ENCODE measurements at places on chromosomes 5 and 9.

DNA sequence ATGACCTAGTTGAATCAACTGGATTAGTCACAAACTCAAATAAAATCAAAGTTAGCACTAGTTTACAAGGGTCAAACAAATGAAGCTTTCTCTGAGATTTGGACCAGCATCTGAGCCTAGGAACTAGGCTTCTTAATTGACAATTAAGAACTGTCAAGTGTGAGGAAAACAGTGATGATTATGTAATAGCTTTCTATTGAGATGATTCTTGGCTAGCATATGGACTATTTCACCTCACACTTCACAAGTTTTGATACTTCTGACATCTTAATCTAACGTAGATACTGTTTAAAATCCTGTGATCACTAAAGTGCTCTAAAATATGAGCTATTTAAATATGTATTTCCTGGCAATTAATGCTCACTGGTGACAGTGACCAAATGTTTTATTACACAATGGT lies 542.9 kb downstream of the EFNA5 start:
- DNase-seq = no peak

GRCh38 chr5:1205255-1206180 lies 4.1 kb downstream of the SLC6A19 start:
- no peak for DNase-seq

GRCh38 chr5:83513491-83513890 lies 41.9 kb downstream of the VCAN start:
- no peak for DNase-seq

- no peak for DNase-seq
Measured at GRCh38 chr5:37506241-37506640, 127.1 kb downstream of the WDR70 start.

GRCh38 chr9:113621309-113621791 lies 157.8 kb downstream of the RGS3 start:
- DNase-seq = no peak

GRCh38 chr9:127170652-127171051 lies 48.2 kb upstream of the ANGPTL2 start:
- DNase-seq = peak; percentile 47

GRCh38 chr9:133759146-133759900 lies 21.2 kb upstream of the SARDH start:
- no peak for DNase-seq

- DNase-seq = no peak
Measured at GRCh38 chr5:148697180-148697808, 43.0 kb upstream of the HTR4 start.

DNA sequence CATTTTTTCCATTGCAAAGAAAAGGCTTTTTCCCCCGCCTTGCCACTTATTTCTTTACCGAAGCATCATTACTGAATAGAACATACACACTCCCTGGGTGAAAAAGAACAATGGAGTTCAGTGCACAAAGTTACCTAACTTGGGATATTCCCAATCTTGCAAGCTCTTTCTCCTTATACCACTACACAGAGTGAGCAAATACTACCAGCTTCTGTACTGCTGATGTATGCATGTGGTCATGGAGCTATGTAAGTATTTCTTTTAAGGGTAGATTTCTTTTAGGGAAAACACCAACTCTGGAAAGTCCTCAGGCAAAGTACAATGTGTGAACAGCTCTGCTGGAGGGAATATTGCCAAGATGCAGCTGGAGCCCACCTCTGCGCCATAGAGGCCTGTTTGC lies 81.1 kb downstream of the AOPEP start:
- DNase-seq = no peak

DNA sequence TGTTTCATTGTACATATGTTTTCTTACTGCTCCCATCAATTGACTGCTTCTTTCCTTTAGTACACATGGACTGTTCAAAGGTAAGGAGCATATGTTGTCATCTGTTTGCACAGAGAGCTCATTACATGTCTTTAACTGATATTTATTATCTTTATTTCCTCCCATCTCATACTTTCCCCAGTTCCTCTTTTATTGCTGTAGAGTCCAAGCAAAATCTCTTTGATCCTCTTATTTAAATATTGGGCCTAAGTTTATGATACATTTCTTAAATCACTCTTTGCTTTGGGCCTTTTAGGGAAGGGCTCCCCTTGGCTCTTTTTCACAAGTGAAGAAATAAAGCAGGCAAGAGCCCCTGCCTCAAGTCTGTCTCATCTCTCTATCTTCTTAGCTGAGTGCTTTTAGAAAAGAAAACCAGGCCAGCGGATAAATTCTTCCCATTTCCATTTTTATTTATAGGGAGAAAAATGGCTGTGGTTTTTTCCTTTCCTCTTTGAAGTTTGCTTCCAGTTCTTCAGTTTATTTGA lies 152.4 kb downstream of the DOCK2 start:
- DNase-seq = no peak

- no peak for DNase-seq
Measured at GRCh38 chr9:96343515-96344360, 39.8 kb downstream of the SLC35D2 start.

- no peak for DNase-seq
Measured at GRCh38 chr9:132214027-132214622, 52.3 kb downstream of the NTNG2 start.

- DNase-seq = peak; percentile 91
Measured at GRCh38 chr5:111223787-111224560, at the start of gene CAMK4. CAMK4 (plus strand) TSS chr5:111224384; CDS start chr5:111224484, 100 bp downstream.

All from GM20000 (cell line).